ENCODE measurements at places on chromosomes 13 and 19. TPM values are rescaled to one million over a fixed set of nuclear protein-coding genes. Genes with fewer than 3 reads are reported as not detected.

The DIAPH3 gene
- 20.7 TPM for total RNA-seq

The TNFSF13B gene
- total RNA-seq = 1.3 TPM

The CGB8 gene
- 3.1 TPM for total RNA-seq

The TNNT1 gene
- not detected for total RNA-seq

- H3K4me1 ChIP-seq = peaks cover 3% of the 10 kb centered on the region
- DNase-seq = no peak
- no peak overlapping the region for H3K4me3 ChIP-seq
- H3K27me3 ChIP-seq = no peaks in the 10 kb centered on the region
- peaks cover 15% of the 10 kb centered on the region for H3K36me3 ChIP-seq
Measured at GRCh38 chr19:18910801-18911436, 8.3 kb downstream of the COPE start.

GRCh38 chr13:26977541-26977940 is 194.1 kb downstream of the USP12 start:
- H3K27me3 ChIP-seq = peaks cover 33% of the 10 kb centered on the region
- no peaks in the 10 kb centered on the region for H3K36me3 ChIP-seq
- H3K4me1 ChIP-seq = no peaks in the 10 kb centered on the region
- H3K27ac ChIP-seq = no peak overlapping the region
- no peak for DNase-seq

GRCh38 chr19:19542507-19542906 is 4.4 kb downstream of the CILP2 start:
- peaks cover 3% of the 10 kb centered on the region for H3K27me3 ChIP-seq
- no peak overlapping the region for H3K4me3 ChIP-seq
- no peak for DNase-seq
- no peaks in the 10 kb centered on the region for H3K36me3 ChIP-seq
- peaks cover 10% of the 10 kb centered on the region for H3K4me1 ChIP-seq
- H3K27ac ChIP-seq = no peak overlapping the region

DNA sequence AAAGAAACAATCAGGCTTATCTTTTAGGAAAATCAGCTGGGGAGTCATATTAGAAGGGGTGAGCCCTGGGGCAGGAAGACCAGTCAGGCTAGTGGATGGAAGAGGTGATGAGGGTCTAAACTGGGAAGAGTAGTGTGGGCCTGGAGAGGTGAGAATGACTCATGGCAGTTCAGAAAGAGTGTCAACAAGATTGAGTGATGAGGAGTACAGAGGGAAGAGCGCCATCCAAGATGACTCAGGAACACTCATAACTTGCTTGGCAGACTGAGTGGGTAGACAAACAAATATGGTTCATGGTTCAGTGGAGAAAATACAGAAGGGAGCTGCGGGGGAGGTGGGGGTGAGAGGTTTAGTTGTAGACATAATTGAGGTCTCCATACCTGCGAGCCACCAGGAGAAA is 17.3 kb upstream of the CLDN10 start:
- H3K36me3 ChIP-seq = no peaks in the 10 kb centered on the region
- H3K27me3 ChIP-seq = peaks cover 9% of the 10 kb centered on the region
- no peak overlapping the region for H3K4me3 ChIP-seq
- DNase-seq = no peak
- H3K27ac ChIP-seq = no peak overlapping the region
- peaks cover 15% of the 10 kb centered on the region for H3K4me1 ChIP-seq

The KLHL1 gene
- not detected for total RNA-seq

GRCh38 chr19:19649580-19649995 is 6.1 kb upstream of the GMIP start:
- no peaks in the 10 kb centered on the region for H3K27me3 ChIP-seq
- peaks cover 26% of the 10 kb centered on the region for H3K36me3 ChIP-seq
- no peak overlapping the region for H3K4me3 ChIP-seq
- DNase-seq = no peak
- no peak overlapping the region for H3K27ac ChIP-seq

DNA sequence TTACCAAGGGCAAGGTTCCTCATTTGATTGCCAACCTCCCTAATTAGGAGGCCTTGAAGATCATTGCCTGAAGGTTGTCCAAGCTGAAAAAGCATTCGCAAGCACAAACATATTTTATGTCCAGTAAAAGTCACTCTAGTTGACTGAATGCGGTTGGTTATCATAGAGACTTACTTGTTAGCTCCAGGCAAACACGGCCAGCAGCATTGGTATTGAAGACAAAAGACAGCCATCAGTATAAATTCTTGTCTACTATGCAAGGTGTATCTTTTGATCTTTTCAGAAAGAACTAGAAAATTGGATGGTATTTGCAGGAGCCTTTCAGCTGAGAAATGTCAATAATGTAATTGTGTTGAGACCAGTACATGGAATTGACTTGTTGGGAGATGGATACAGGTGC is 129.9 kb downstream of the GPC6 start:
- H3K4me3 ChIP-seq = no peak overlapping the region
- H3K36me3 ChIP-seq = peaks cover 6% of the 10 kb centered on the region
- H3K4me1 ChIP-seq = peaks cover 10% of the 10 kb centered on the region
- H3K27ac ChIP-seq = no peak overlapping the region
- DNase-seq = no peak

The TNFRSF19 gene
- 1.2 TPM for total RNA-seq

DNA sequence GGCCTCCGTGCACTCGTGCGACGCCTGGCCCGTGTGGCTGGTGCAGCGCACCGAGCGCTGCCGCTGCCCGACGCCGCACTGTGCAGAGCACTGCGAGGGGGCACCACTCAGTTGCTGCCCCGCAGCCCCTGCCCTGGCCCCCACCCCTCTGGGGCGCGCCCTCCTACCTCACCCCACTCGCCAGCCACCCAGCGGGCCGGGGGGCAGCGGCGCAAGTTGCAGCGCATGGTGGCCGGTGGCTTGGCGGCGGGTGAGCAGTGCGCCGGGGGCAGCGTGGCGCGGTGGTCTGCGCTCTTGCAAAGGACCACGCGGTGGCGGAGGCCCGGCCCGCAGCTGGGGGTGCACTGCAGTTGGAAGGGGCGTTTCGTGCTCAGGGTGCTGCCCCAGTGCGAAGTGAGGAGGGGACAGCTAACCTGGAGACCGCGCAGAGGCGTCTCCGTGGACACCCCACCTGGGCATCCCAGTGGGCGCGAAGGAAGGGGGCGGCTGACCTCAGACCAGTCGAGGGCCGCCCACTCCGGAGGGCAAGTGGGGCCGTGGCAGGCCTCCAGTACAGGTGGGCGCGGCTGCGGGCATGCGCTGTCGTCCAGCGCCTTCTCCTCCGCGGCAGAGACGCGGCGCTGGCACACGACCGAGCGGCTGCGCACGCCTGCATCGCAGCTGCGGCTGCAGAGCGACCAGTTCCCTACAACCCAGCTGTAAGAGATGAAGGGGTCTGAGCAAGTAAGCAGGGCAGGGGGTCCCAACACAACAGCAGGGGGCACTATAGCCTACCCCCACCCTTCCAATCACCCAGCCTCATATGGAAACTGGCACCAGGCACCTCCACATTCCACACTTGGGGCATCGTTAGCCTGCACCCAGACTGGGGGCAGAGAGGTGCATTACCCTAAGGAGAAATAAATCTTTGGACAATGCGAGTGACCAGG is 8.0 kb upstream of the MYO1F start:
- H3K4me1 ChIP-seq = no peaks in the 10 kb centered on the region
- no peak overlapping the region for H3K27ac ChIP-seq
- H3K27me3 ChIP-seq = no peaks in the 10 kb centered on the region
- peaks cover 7% of the 10 kb centered on the region for H3K36me3 ChIP-seq
- no peak for DNase-seq
